Daoy (cell line): ENCODE measurements at places on chromosomes 11 and 22. TPM values are rescaled to one million over a fixed set of nuclear protein-coding genes. Genes with fewer than 3 reads are reported as not detected.

Gene CD3D
- 0.51 TPM in 1 of 2 replicates, not detected in the other for total RNA-seq

Gene SNX32
- total RNA-seq: 0.39 TPM in 1 of 2 replicates, not detected in the other

Gene TCF20
- total RNA-seq: 24.3 and 29.7 TPM in 2 replicates

Gene MOGAT2
- not detected in 2 replicates for total RNA-seq

Gene FOLH1
- 0.09 TPM in 1 of 2 replicates, not detected in the other for total RNA-seq

Gene TMEM41B
- 28.2 and 31.7 TPM in 2 replicates for total RNA-seq

Gene SLC1A2
- total RNA-seq: 0.03 and 0.17 TPM in 2 replicates

Gene PHOX2A
- not detected in 2 replicates for total RNA-seq
